ENCODE measurements at places on chromosomes 4 and X.

GRCh38 chr4:165783626-165784025 lies 89.4 kb upstream of the TLL1 start:
- no peak for DNase-seq

- no peak for DNase-seq
These were observed 170.8 kb upstream of the GALNT7 start for GRCh38 chr4:172997856-172998255.

- DNase-seq: no peak
These were observed 1092.3 kb downstream of the ARAP2 start for GRCh38 chr4:35151816-35152572.

DNA sequence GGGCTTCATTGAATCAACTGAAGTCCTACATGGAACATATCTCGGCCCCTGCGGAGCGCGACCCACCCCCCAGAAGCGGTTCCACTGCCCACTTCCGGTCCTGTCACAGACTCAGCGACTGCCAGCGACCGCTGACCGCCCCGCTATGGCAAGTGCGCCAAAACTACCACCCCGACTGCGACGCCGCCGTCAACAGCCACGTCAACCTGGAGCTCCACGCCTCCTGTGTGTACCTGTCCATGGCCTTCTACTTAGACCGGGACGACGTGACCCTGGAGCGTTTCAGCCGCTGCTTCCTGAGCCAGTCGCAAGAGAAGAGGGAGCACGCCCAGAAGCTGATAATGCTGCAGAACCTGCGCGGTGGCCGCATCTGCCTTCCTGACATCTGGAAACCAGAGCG lies 14.8 kb upstream of the FAM47A start:
- DNase-seq: no peak

DNA sequence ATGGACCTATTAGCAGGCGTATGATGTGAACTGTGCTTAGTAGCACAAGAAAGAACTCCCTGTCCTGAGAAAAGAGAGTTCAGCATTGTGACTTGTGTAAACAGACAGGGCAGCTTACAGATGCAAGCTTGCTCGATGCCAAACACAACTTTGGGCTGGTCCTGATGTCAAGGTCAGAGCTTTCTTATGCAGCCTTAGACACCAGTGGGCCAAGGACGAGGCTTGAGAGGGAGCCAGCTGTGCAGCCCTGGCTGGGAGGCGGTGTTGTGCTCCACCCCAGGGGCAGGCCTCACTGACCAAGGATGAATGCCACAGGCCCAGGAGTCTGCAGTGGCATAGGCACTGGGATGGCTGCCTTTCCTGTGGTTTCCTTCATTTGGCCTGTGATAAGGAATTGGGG lies 35.4 kb downstream of the JADE1 start:
- DNase-seq: no peak

DNA sequence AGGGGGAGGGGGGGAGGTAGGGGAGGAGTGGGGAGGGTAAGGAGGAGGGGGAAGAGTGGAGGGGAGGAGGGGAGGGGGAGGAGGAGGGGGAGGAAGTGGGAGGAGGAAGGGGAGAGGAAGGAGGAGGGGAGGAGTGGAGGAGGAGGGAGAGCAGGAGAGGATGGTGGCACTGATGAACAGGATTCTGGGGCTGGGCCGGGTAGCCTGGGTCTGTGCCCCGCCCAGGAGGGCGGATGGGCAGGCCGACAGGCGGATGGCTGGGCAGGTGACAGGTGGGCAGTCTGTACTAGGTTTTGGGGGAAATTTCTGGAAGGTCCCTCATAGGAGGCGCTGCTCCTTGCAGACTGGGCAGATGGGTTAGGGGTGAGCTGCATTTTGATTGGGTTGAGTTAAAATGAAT lies 66.0 kb upstream of the ADRA2C start:
- no peak for DNase-seq
